ENCODE measurements at places on chromosomes 16 and 17.

GRCh38 chr16:68737730-68738629, 888 bp downstream of the CDH1 start:
- no peak for DNase-seq

GRCh38 chr17:45906237-45906636, 11.9 kb downstream of the MAPT start:
- no peak for DNase-seq

GRCh38 chr17:74192950-74193781, 10.3 kb upstream of the RPL38 start:
- no peak for DNase-seq

DNA sequence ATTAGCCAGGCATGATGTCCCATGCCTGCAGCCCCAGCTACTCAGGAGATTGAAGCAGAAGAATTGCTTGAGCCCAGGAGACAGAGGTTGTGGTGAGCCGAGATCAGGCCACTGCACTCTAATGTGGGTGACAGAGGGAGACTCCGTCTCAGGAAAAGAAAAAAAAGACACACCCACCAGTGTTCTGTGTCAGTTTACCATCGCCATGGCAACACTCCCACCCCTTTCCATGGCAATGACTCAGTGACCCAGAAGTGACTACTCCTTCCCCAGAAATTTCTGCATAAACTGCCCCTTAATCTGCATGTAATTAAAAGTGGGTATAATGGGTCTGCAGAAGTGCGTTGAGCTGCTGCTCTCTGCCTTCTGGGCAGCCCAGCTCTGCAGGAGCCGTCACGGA, 4.0 kb upstream of the ZC3H18 start:
- DNase-seq = no peak

DNA sequence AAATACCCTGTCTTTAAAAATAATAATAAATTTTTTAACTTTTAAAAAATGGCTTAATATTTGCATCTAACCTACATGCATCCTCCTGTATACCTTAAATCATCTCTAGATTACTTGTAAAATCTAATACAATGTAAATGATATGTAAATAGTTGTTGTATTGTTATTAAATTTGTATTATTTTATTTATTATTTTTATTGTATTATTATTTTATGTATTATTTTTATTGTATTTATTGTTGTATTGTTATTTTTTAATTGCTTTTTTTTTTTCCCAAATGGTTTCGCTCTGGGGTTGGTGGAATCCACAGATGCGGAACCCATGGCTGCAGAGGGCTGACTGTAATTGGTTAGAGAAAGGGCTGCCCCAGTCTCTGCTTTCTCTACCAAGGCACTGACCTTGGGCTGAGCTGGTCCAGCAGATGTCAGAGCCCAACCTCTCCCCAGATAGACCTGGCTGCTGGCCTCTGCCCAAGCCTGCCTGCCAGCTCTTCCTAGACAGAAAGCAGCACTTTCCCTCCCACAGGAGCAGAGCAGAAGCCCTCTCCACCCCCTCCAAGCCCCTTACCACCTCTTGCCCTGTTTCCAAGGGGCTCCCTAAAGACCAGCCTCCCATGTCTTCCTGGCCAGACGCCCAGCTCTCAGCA, 183.8 kb downstream of the GSG1L start:
- no peak for DNase-seq

DNA sequence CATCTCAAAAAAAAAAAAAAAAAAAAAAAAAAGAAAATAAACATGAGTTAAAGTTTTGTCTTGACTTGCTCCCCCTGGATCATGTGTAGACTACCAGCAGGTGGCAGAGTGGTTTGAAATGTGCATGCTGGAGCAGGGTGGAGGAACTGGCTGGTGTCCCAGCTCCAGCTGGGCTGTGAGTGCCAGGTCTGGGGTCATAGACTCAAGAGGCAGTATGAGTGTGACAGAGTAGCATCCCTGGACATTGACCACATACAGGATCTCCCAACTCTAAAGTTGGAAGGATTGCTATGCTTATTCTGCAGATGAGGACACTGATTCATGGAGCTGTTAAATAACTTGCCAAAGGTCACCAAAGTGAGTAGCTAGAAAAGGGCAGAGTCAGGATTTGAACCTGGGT, 198.0 kb upstream of the MPHOSPH6 start:
- DNase-seq = no peak

DNA sequence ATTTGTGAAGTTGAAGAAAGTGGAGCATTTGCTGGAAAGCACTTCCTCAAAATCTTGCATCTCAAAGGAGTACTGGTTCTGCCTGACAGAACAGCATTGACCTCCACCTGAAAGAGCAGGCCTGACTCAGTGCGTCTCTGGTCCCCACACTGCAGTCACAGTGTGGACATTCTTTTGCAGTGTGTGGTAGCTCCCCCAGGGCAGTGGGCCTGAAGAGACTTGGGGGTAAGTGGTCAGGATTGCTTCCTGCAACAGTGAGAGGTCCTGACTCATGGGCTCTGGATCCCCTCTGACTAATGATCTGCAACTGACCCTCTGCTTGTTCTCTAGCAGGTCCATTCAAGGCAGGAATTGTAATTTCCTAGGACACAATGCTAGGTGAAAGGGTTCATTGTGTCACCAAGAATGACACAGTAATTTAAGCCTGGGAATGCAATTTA, 204.9 kb upstream of the KCNJ16 start:
- DNase-seq = no peak

- DNase-seq = no peak
These were observed 87.5 kb upstream of the SDK2 start for GRCh38 chr17:73731733-73732132.

- no peak for DNase-seq
These were observed 3.0 kb upstream of the MGAT5B start for GRCh38 chr17:76865174-76865573.
